K562 (cell line): ENCODE measurements at places on chromosomes 11 and 22. TPM values are rescaled to one million over a fixed set of nuclear protein-coding genes. Genes with fewer than 3 reads are reported as not detected.

DNA sequence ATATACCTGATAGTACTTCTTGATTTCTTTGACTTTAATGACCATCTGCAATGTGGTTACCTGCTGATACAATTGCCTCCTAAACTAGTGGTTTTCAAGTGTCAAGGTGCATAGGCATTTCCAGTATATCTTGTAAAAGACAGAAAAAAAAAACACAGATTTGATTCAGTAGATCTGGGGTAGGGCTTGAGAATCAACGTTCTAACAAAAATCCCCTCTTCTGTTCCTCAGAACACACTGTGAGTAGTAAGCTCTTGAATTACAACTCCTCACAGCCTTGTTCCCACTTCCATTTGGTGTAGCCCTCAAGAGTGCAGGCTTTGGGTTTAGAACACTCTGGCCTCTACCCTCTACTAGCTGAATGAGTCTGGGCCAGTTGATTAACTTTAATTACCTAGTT lies 78.0 kb upstream of the CTSC start:
- H3K27me3 ChIP-seq = no peaks in the 10 kb centered on the region
- no peak for DNase-seq
- H3K36me3 ChIP-seq = no peaks in the 10 kb centered on the region
- no peak overlapping the region for H3K27ac ChIP-seq

GRCh38 chr11:66846671-66847091 lies 3.4 kb downstream of the RCE1 start:
- DNase-seq = no peak
- no peak overlapping the region for H3K27ac ChIP-seq
- H3K27me3 ChIP-seq = no peaks in the 10 kb centered on the region
- H3K36me3 ChIP-seq = peaks cover 55% of the 10 kb centered on the region; the same call in 2 of the 3 replicates
- peaks cover 16% of the 10 kb centered on the region for H3K4me1 ChIP-seq

DNA sequence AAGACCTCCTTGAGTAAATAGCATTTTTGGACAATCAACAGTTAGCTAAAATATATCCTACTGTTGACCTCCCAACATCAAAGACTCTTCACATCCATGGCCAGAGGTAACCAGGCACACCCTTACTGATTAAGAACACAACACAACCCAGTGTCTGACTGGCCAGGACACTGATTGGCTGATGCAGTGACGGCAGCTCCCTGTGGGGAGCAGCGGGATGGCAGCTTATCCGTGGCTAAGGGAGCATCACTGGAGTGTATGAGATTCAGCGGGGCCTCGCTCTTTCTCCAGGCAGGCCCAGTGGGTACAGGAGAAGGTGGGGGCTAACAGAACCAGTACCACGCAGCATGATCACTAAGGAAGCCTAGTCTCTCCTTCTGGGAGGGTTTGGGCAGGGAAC lies 10.3 kb upstream of the IL2RB start:
- no peak for DNase-seq
- no peaks in the 10 kb centered on the region for H3K36me3 ChIP-seq
- H3K4me1 ChIP-seq = no peaks in the 10 kb centered on the region

GRCh38 chr11:84724256-84724655 lies 902.9 kb downstream of the DLG2 start:
- no peaks in the 10 kb centered on the region for H3K4me1 ChIP-seq
- no peaks in the 10 kb centered on the region for H3K36me3 ChIP-seq
- H3K4me3 ChIP-seq = no peak overlapping the region

DNA sequence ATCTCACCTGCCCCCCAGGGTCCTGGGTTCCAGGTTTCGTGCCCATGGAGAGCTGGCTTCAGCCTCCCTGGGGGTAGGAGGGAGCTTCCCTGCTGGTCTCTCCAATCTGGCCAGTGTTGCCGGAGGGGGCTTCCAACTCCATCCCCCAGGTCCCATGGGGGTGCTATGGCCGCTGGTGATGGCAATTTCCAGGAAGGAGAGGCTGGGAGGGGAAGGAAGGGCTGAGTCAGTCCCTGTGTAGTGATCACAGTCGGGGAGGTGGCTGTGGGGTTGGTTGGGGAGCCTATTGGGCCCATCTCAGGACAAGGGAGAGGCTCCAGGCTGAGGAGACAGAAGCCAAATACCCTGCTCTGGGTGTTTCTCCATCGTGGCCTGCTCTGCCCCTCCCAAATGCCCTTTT lies 5.7 kb upstream of the CDC42EP2 start:
- H3K36me3 ChIP-seq = peaks cover 1% of the 10 kb centered on the region; the same call in 1 of the 3 replicates
- no peak overlapping the region for H3K27ac ChIP-seq
- H3K27me3 ChIP-seq = no peaks in the 10 kb centered on the region
- no peak for DNase-seq
- peaks cover 26% of the 10 kb centered on the region for H3K4me1 ChIP-seq

DNA sequence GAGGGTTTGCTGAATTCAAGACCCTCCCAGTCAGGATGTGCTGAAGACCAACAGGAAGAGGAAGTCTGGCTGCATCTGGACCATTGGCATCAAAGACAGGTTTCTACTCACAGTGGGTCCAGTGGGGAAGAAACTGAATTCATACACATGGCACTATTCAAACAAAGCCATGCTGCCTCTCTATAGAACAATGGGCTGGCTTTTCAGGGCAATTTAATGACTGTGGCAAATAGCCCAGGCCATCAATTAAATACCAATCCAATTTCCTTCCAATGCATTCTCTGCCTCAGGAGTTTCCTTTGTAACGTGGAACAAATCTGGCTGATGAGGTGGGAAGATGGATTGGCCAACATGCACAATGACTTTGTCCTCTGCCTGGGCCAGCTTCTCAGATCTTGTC lies 98.6 kb downstream of the SEZ6L start:
- H3K27ac ChIP-seq = no peak overlapping the region
- no peaks in the 10 kb centered on the region for H3K4me1 ChIP-seq
- no peak overlapping the region for H3K4me3 ChIP-seq
- no peak for DNase-seq

DNA sequence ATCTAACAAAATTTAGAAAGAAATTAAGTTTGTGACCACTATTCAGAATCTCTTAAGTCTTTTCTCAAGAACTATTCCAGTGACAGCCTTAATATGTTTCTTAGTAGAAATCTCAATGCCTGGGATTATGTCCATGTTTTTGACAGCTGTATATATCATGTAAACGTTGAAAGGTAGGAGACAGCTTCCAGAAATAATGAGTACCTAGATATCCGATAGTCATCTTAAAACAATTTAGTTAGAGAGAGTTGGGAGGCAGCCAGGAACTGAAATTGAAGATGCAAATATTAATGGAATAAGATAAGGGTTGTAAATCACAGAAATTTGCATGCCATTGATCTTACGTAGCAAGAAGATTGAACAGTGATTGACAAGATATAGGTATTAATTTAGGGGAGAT lies 955.2 kb downstream of the JRKL start:
- H3K4me3 ChIP-seq = no peak overlapping the region
- DNase-seq = no peak
- H3K27me3 ChIP-seq = no peaks in the 10 kb centered on the region
- H3K4me1 ChIP-seq = no peaks in the 10 kb centered on the region
- H3K36me3 ChIP-seq = no peaks in the 10 kb centered on the region

GRCh38 chr11:3199537-3200295 lies 18.9 kb downstream of the MRGPRG start:
- H3K4me3 ChIP-seq = no peak overlapping the region
- H3K27ac ChIP-seq = no peak overlapping the region
- H3K4me1 ChIP-seq = no peaks in the 10 kb centered on the region; the same call in 2 of the 3 replicates
- H3K36me3 ChIP-seq = no peaks in the 10 kb centered on the region

DNA sequence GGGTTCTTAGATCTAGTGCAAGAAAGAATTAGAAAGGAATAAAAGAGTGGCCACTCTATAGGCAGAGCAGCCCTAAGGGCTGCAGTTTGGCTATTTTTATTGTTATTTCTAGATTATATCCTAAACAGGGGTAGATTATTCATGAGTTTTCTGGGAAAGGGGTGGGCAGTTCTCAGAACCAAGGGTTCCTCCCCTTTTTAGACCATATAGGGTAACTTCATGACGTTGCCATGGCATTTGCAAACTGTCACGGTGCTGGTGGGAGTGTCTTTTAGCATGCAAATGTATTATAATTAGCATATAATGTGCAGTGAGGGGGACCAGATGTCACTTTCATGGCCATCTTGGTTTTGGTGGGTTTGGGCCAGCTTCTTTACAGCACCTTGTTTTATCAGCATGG lies 44.6 kb downstream of the METTL15 start:
- no peak overlapping the region for H3K27ac ChIP-seq
- no peak overlapping the region for H3K4me3 ChIP-seq
- DNase-seq = no peak
- no peaks in the 10 kb centered on the region for H3K27me3 ChIP-seq
- no peaks in the 10 kb centered on the region for H3K4me1 ChIP-seq
- peaks cover 9% of the 10 kb centered on the region; the same call in 1 of the 3 replicates for H3K36me3 ChIP-seq

GRCh38 chr11:88405853-88406252 lies 68.3 kb upstream of the CTSC start:
- no peak for DNase-seq
- no peaks in the 10 kb centered on the region; the same call in 2 of the 3 replicates for H3K4me1 ChIP-seq
- no peaks in the 10 kb centered on the region for H3K27me3 ChIP-seq
- H3K36me3 ChIP-seq = no peaks in the 10 kb centered on the region
- no peak overlapping the region for H3K4me3 ChIP-seq

DNA sequence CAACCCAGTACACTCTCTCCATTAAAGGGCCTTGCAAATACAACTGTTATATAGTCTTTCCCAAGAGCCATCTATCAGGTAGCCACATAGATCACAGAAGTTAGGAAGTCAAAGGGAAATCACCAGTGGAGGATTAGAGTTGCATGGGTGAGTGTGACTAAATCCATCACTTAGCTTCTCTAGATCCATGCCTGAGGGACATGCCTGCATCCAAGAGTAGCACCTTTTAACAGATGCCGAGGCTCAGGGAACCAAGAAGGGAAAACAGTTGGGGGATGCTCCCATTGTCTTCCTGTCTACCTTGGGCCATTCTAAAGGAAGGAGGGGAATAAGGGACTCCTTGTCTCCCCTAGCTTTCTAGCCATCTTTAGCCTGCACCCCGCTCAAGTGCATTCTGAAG lies 77.9 kb downstream of the XRRA1 start:
- no peak overlapping the region for H3K27ac ChIP-seq
- H3K4me3 ChIP-seq = no peak overlapping the region
- no peaks in the 10 kb centered on the region for H3K4me1 ChIP-seq

- H3K27ac ChIP-seq = no peak overlapping the region
- no peak overlapping the region for H3K4me3 ChIP-seq
- no peaks in the 10 kb centered on the region for H3K36me3 ChIP-seq
- no peak for DNase-seq
Measured at GRCh38 chr22:32721328-32722180, 80.0 kb upstream of the TIMP3 start.

Gene KRTAP5-6
- total RNA-seq = not detected in 2 replicates

Gene KCNJ5
- 0.04 and 0.07 TPM in 2 replicates for total RNA-seq

Gene LYVE1
- 0.13 and 0.27 TPM in 2 replicates for total RNA-seq
